ENCODE measurements at places on chromosomes 4 and X.

DNA sequence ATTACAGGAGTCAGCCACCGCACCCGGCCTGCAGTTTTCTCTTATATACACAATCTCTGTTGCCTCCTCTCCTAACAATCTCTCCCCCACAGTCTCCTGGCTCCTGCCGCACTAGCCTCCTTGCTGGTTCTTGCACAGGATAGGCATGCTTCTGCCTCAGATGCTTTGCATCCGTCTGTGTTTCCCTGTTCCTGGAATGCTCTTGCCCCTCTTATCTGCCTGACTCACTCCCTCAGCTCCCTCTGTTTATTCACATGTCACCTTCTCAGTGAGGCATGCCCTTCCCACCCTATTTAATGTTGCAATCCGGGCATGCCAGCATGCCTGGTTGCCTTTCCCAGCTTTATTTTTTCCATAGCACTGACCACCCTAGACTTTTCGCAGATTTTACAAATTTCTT lies 161.9 kb downstream of the PHF8 start:
- DNase-seq, result no peak

DNA sequence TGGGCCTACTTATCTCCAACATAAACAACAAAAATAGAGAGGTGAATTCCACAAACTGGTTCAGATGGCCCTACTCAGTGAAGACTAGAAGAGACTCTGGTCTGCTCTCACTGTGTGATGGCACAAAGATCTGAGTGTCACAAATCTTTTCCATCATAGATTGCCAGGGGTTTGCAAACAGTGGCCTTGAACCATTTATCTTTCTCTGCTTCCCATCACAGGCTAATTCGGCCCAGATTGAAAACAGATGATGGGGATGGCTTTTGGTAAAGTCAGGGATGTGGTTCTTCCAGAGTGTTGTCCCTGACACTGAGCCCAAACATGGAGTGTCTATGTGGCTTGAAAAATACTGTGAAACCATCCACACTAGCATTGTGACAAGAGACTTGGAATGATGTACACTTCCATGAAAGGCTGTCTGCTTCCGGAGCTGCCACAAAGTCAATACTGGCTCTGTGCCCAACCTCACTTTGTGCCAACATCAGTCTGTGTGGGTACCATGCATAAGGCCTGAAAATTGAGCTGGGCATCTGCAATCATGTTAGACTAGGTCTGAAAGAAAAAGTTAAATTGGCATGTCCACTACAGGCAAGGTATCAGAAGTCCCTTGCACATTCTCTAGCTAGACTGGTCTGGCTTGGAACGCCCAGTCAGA lies 25.2 kb upstream of the PLAC1 start:
- DNase-seq, result no peak

GRCh38 chr4:146646593-146647325 lies 8.1 kb downstream of the POU4F2 start:
- DNase-seq, result no peak

GRCh38 chrX:39828971-39829370 lies 268.8 kb downstream of the BCOR start:
- DNase-seq, result no peak

DNA sequence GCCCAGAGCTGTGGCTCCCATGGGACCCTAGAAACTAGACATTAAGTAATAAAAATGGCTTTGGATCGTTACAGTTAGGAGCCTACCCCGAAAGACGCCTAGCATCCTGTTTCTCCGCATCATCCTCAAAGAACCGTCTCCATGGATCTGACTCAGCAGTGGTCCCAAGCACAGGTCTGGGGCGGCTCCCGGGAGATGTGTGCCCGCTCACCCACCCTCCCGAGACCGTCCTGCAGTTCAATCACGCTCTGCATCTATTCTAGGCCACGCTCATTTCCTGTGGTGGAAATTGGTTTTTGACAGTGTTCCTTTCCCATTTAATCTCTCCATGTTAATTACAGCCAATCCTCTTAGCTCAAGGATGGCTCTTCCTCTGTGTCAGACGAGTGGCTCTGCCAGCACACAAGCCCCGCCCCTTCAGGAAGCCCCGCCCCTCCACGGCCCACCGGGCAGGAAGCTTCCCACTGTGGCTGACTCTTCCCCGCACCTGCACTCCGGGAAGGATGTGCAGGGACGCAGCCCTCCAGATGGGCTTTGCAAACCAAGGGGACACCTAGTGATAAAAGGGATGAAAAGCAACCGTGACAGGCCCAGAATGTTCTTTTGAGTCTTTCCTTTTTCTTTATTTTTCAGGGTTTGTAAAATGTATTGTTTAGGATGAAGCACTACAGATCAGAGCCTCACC lies 34.5 kb upstream of the HELT start:
- no peak for DNase-seq

DNA sequence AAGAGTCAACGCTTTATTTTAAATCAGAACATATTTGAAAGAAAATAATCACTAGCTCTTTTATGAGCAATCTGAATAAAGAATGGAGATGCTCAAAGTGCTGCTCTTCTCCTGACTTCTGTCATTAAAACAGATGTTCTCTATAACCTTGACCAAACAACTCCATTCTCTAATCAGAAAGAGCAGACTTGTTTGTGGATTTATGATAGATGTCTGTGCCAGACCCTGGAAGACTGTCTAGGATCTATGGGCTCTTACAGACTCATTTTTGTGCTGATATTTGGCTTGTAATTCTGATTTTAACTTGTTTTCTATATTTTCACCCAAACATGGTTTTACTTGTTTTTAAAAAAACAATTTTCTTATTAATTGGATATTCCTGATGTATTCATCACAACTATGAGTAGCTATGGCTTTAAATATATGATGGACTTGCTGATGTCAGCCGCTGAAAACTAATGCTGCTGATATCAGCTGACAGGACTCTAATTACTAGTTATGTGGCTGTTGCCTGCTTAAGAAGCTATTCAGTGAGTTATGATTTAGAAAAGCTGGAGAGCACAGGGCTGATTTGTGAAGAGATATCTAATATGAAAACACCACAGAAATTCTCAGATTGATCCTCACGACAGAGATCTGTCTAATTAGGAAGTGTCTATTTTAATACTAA lies 31.6 kb upstream of the MAML3 start:
- no peak for DNase-seq

DNA sequence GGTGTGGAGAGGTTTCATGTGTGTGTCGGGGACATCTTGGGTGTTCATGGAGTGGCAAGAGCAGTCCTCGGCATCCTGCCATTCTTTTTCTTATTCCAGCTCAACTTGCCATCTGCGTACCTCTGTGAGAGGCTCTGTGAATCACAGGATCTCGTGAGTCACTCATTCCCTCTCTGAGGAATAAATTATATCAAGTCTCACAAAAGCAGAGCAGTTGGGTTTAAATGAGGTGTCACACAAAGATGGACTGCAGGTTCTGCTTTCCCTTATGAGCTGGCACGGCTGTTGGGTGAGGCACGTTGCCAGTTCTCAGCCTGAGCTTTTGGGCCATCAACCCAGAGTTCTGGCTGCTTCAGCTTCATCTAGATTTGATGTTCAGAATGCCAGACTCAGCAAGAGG lies 6.8 kb upstream of the OCIAD2 start:
- no peak for DNase-seq

DNA sequence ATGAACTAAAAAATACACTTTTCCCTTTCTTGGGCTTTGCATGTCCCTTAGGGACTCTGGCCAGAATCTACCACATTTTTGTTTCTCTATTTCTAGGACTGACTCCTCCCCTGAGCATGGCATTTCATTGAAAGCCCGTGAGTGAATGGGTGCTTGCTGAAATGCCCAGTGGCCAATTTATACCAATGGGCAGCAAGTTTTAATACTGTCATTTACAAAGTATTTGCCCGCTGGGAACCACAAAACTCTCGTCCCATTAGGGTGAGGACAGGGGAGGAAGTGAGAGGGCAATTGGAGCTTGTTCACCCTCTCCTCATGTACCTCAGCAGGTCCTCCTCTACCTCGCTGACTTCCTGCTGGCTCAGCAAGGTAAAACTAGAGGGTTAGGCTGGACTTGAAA lies 1.1 kb downstream of the SRPX2 start:
- no peak for DNase-seq

- no peak for DNase-seq
Measured at GRCh38 chr4:99510721-99511120, at the start of gene C4orf17. Gene C4orf17, plus strand, starts transcription at chr4:99511021. Its CDS starts 2,061 bp downstream, at chr4:99513082.

DNA sequence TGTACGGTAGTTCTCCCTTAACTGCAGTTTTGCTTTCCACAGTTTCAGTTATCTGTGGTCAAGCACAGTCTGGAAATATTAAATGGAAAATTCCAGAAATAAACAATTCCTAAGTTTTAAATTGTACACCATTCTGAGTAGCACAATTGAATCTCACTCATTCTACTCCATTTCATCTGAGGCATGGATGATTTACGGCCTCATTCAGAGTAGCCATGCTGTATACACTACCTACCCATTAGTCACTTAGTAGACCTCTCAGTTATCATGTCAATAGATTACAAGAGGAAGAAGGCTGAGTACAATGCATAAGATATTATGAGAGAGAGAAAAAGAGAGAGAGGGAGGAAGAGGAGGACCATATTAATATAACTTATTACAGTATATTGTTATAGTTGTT lies 77.5 kb downstream of the ENOX2 start:
- no peak for DNase-seq

- no peak for DNase-seq
Measured at GRCh38 chr4:60133375-60133774, 1066.8 kb upstream of the ADGRL3 start.

DNA sequence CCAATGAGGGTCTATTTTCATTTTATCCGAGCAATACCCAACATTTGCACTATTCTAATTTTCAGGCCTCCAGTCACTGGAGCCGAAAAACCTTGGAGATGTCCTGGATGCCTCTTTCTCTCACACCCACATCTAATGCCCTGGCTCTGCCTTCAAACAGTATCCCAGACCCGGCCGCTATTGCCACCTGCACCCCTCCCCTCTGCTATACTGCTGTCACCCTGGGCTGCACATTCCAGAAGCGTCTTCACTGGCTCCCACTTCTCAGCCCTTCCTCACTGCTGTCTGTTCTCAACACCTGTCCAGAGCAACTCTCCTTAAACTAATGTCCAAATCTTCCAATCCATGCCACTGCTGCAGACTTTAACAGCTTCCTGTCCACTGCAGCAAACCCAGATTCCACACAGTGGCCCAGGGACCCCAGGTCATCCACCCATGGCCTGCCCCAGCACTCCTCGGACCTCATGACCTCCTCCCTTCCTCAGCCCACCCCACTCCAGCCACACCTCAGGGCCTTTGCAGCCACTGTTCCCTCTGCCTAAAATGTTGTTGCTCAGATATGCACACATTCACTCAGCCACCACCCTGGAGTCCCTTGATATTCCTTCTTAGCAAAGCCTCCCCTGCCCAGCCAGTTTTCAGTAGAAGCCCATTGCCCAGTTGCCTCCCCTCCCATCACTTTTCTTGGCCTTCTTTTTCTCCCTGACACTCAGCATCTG lies 30.5 kb upstream of the PPP2R2C start:
- DNase-seq, result no peak

DNA sequence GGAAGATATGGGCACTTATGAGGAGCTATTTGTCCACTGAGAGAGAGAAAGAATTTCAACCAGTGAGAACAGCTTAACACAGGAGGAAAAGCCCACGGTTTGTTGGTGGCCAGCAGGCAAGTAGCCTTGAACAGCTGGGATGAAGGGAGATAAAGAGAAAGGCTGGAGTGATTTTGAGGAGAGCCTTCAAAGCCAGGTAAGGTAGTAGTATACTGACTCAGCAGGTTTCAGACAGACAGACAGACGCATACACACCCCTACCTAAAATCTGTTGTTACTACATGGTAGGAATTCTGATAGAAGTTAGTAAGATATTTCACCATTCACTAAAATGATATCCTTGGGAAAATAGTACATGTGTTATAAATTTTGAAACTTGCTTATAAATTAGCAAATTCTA lies 60.5 kb downstream of the SEC24D start:
- no peak for DNase-seq

DNA sequence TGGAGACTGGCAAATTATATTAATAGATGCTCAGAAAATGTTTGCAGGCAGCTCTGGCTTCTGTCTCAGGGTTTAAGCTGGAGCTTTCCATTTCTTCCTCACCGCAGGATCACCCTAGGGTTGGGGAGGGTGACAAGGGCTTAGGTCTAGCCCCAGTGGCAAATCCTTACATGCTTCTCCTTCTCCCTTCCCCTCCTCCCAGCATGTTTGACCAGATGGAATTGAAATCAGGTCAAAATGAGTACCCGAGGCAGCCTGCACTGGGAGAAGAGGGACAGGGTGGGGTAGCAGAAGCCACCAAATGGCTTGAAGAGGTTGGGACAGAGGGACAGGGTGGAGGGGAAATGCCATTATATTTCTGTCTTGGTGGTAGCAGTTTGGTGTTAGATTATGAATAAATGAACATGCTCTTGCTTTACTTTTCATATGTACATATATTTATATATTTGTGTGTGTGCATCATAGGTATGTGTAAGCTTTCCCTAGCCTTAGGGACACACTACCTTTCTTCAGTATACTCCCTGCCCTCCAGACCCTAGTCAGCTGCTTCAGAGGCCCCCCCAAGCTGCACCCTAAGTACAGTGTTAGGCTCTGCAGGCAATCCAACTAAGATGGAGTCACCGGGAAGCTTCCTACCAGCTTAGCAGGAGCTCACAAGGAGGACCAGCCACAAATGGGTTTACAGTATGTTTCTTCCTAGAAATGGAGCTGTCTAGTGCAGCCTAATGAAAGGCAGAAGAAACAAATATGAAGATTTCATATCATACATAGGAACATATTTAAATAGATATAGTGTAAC lies 1.8 kb downstream of the TMEM35A start:
- DNase-seq, result no peak

DNA sequence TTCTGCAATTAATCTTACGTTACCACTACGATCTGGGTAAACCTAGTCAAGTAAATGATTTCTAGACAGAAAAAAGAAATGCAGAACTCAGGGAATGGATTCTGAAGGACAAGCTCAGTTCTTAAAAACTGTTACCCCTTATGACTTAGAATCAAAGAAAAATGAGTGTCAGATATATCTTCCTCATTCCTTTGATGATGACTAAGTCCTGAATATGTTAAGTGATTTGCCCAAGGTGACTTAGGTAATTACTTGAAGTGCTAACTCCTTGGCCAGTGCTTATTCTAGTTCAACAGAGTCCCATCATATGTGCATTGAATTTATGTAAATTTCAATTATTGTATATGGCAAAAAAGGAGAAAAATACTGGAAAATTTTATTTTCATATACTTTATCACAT lies 92.5 kb downstream of the PPEF1 start:
- no peak for DNase-seq

DNA sequence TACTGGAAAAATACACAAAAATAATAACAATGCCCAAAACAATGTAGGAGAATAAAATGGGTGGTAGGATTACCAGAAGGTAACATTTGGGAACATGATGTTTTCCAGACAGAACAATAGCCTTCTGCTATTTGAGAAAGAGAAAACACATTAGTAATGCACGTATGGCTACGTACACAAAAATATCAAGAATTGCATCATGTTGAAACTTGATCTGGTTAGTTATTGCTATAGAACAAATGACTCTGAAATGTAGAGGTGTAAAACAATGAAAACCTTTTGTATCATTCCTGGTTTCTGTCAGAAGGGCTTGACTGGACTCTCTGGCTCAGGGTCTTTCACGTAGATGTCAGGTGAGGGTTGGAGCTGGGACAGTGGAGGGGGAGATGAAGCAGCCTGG lies 1040.0 kb downstream of the FAT4 start:
- DNase-seq, result no peak

- DNase-seq, result no peak
Measured at GRCh38 chrX:14528629-14529289, 577 bp upstream of the GLRA2 start.

- DNase-seq, result no peak
Measured at GRCh38 chrX:107298276-107298675, 91.9 kb downstream of the DNAAF6 start.

GRCh38 chrX:283115-283845 lies 2.1 kb downstream of the PLCXD1 start:
- peak; percentile 94 for DNase-seq

GRCh38 chrX:20252381-20253231 lies 14.1 kb downstream of the RPS6KA3 start:
- DNase-seq, result no peak
